T-cell (primary cell): ENCODE measurements at places on chromosomes 1 and 21. TPM values are rescaled to one million over a fixed set of nuclear protein-coding genes. Genes with fewer than 3 reads are reported as not detected.

Gene LIX1L
- total RNA-seq, result 64.2 TPM

Gene LCE1A
- not detected for total RNA-seq

DNA sequence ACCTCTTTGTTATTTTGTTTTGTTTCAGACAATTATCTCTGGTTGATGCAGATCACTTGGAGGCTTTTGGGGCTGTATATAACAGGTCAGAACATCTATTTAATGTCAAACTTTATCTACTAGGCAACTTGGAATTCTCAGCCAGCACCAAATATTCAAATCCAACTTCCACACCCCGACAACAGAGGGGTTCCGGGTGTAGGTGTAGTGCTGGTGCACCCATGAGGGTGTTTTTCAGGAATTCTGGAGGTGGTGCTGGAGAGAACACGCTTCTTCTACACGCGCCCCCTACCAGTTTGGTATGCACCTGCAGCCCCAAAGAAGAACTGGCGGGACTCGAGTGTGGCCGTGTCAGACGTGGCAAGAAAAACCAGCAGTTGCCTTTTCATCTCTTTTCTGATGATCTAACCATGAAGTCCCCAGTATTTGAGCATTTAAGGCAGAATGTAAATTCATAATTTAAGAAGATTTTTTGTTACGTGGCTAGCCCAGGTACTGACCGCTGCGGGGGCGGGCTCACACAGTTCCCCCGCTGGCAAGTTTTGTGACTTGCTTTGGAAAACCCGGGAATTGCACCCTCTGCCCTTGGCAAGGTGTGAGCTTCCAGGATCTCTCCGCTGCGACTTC is 462 bp upstream of the TLCD4 start:
- peak overlapping the region; percentile 62 for H3K4me3 ChIP-seq
- H3K4me1 ChIP-seq, result peaks cover 10% of the 10 kb centered on the region
- H3K27ac ChIP-seq, result no peak overlapping the region
- peak; percentile 32 for DNase-seq

DNA sequence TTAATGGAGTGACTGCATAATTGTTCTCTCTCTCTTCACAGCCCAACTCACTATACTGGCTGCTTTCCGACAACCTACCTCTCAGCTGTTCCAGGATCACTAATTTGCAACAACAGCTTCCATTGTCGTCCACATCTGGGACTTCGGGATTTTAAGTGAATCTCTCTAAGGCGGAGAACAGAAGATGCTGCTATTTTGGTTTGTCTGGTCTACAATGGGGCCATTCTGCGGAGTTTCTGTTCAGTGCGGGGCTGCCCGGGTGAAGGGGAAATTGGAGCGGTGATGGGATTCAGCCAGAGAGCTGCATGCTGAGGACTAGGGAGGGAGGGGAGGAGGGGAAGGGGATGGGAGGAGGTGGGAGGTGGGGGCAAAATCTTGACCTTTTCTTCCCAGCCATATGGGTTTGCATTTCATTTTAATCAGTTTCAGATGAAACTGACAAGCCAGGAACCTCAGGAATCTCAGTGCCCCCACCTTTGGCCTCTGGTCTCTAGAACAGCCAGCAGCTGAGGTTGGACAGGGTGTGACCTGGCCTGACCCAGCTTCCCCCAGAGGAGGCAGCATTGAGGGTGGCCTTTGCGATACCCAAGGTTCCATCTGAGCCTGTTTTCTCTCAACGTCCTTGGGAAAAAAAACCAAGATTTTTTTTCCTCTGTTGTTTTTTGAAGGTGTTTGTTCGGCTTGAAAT is 6.9 kb upstream of the SRP9 start:
- peaks cover 2% of the 10 kb centered on the region for H3K4me1 ChIP-seq
- peaks cover 17% of the 10 kb centered on the region for H3K27me3 ChIP-seq
- H3K4me3 ChIP-seq, result no peak overlapping the region
- no peak overlapping the region for H3K27ac ChIP-seq
- no peaks in the 10 kb centered on the region for H3K36me3 ChIP-seq

DNA sequence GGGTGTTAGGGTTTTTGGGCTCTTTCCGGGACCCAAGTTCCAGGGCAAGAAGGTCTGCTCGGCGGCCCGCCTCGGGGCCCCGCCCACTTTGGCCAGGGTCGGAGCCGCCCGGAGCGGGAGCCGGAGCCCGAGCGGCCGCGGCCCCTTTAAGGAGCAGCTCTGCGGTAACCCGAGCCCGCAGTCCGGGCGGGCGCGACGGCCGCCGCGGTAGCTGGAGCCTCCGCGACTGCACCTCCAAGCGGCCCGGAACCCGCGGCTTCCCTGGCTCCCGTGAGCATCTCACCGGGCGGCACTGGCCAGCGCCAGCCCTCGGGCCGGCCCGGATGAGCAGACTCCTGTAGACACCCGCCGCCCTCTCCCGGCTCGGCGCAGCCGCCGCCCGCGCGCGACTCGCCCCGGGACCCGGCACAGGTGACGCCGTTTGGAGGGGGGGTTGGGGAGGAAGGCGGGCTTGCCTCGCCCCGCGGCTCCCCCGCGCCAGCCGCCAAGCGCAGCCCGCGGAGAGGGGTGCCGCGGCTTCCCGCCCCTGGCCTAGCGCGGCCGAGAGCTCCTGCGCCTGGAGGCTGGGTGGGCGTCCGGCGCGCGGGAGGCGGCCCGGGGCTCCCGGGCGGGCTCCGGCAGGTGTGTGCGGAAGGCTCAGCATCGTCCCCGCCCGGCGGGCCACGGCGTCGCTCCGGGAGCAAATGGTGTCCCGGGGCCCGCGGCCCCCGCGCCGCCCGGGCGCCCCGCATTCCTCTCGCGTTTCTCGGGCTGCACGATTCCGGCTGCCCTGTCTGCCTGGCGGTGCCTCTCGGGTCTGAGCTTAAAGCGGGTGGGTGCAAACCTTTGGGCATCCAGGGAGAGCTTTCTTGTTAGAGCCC is at the start of gene TLCD4:
TSS of gene TLCD4 (plus strand) at position 149 of the 860 bp plus-strand sequence. CDS start 26,547 bp downstream, outside the sequence.
- peaks cover 26% of the 10 kb centered on the region for H3K27me3 ChIP-seq
- H3K36me3 ChIP-seq, result no peaks in the 10 kb centered on the region
- peak; percentile 8 for DNase-seq
- H3K4me3 ChIP-seq, result peak within 1 kb of the TSS; percentile 82

DNA sequence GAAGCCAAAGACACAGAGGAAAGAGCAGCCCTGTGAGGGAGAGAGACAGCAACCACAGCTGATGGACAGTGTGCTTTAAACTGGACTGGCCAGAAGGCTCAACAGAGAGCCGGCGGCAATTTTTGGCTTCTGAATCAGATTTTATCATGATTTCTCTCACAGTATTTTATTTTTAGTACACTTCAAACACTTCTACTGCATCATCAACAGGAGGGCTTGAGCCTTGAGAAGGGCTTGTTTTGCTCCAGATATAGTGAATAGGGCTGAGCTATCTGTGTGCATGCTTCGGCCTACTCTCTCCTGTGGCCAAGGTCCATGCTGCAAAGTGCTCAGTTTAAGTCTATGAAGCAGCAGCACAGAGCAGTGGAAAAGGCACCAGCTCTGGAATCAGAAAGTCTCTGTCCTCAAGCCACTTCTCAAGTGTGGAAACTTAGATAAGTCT is 33.3 kb downstream of the ADCY10 start:
- no peak overlapping the region for H3K4me3 ChIP-seq
- H3K27ac ChIP-seq, result no peak overlapping the region
- DNase-seq, result no peak
- no peaks in the 10 kb centered on the region for H3K27me3 ChIP-seq
- no peaks in the 10 kb centered on the region for H3K4me1 ChIP-seq

DNA sequence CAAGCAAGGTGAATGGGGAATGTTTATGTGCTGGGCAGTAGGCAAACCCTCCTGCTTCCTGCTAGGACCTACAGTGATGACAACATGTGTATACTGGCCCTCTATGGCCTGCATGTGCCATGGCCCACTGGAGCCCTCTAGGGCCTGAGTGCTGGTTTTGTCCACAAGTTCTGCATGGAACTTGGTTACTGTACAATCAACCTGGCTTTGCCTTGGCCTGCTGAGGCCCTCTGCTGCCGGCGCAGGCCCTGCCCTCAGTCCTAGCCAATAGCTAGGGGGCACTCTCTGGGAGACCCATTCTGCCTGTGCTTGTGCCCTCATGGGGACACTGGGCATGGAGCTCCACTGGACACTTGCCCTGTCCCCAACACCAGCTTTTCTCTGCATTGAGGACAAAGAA is 138.6 kb upstream of the NGF start:
- peaks cover 15% of the 10 kb centered on the region for H3K27me3 ChIP-seq
- H3K4me3 ChIP-seq, result no peak overlapping the region
- no peaks in the 10 kb centered on the region for H3K36me3 ChIP-seq
- DNase-seq, result no peak

DNA sequence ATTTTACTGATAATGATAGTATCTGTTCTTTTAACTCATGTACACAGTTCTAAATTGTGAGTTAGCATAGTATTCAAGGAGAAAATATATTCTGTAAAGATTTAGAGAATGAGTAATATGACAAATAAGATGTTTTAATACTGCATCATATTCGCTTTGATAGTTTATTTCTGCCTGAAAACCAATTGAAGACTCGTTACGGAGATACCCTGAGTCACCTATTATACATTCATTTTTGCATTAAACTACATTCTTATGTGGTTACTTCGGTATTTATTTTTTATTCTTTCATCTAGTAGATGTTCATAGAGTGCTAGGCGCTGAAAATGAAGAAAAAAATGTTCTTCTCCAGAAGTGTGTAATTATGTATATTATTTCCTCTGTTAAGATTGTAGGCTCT is 5.3 kb downstream of the UHMK1 start:
- H3K27me3 ChIP-seq, result no peaks in the 10 kb centered on the region
- peaks cover 52% of the 10 kb centered on the region for H3K36me3 ChIP-seq
- DNase-seq, result no peak
- no peak overlapping the region for H3K27ac ChIP-seq
- H3K4me3 ChIP-seq, result no peak overlapping the region

- no peak for DNase-seq
- no peaks in the 10 kb centered on the region for H3K36me3 ChIP-seq
- H3K27me3 ChIP-seq, result no peaks in the 10 kb centered on the region
- no peak overlapping the region for H3K4me3 ChIP-seq
- H3K27ac ChIP-seq, result no peak overlapping the region
Observed at GRCh38 chr1:195721210-195721971, 886.8 kb downstream of the KCNT2 start.
